NCI-H774 (cell line): ENCODE measurements at places on chromosomes 6 and 20.

DNA sequence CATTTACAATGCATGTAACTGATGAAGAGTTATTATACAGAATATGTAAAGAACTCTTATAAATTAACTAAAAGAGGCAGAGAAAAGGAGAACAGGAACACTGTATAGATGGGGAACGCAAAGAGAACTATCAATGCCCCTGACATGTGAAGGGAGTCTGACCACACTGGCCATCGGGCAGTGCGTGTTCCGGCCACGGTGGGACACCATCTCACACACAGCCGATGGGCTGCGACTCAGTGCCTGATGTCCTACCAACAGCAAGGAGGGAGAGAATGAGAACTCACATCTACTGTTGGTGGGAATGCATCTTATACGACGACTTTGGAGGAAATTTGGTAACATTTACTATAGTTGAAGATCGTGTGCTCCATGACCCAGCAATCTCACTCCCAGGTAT, 15.5 kb upstream of the RAMACL start:
- no peak for DNase-seq

- DNase-seq: no peak
Observed at GRCh38 chr6:137625808-137626207, 131.6 kb upstream of the OLIG3 start.

- no peak for DNase-seq
Observed at GRCh38 chr6:32151181-32151862, 417 bp downstream of the PRRT1 start.

GRCh38 chr6:146548898-146549374, 5.3 kb downstream of the RAB32 start:
- no peak for DNase-seq

DNA sequence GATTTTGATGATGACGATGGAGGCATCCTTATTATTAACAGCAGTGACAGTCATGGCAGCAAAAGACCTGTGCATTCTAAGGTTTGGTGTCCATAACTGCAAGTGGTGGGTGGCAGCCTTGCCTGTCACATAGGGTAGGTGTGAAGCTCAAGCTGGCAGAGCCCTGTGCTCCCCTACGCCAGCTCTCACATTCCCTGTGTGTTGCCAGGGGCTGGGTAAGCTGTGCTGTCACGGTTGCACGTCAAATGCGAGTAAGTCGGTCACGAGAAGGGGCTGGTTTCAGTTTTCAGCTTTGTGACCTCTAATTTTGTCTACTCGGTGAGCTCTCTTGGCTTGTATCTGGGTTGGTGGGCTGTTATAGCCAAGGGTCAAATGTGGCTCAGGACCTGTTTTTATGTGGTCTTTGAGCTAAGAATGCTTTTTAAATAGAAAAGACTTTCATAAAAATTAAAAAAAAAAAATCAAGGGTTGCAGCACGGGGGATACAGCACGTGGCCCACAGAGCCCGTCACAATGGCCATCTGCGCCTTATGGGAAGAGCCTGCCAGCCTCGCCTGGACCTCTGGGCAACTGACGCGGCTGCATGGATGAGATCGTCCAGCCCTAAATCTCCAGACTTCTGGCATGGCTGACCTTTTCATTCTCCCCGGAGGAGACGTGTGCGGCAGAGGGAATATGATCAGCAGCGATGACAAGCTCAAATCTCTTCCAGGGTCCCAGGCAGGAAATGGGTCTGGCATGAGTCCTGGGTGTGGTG, 148.5 kb downstream of the PHACTR3 start:
- DNase-seq: no peak

GRCh38 chr20:8244637-8245036, 112.6 kb downstream of the PLCB1 start:
- no peak for DNase-seq

DNA sequence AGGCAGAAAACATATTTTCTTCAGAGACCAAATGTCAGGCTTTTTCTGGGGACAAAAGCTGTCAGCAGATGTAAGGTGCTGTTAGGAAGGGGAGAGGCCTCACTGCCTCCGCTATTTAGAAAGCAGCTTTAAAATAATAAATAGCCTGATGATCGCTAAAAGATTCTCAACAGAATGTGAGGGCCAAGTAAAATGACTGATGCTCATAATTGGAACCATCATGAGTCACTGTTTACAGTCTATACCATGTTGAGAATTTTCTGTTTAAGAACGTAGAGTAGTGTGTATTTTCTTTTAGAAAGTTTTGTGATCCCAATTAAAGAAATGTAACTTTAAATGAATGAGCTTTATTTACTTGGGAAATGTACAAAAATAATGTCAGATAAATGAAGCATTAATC, 220.0 kb downstream of the CLIC5 start:
- DNase-seq: no peak

- no peak for DNase-seq
Observed at GRCh38 chr20:20233041-20233514, 134.8 kb upstream of the INSM1 start.

GRCh38 chr6:69284176-69284730, 512.6 kb downstream of the LMBRD1 start:
- DNase-seq: no peak

- no peak for DNase-seq
Observed at GRCh38 chr20:61964675-61965605, 100.7 kb downstream of the TAF4 start.

DNA sequence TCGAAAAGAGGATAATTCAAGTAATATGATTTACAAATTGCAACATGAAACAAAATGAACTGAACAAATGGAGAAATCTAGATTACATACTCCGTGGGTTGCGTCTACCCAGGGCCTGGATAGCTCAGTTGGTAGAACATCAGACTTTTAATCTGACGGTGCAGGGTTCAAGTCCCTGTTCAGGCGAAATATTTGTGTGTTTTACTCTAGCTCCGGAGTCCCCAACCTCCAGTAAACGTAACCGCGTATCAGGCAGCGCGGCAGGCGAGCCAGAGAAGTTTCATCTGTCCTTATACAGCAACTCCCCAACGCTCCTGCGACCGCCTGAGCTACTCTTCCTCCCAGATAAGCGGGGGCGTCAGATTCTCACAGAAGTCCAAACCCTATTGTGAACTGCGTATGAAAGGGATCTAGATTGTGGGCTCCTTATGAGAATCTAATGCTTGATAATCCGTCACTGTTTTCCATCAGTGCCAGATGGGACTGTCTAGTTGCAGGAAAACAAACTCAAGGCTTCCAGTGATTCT, 176.1 kb downstream of the TRIM27 start:
- peak; percentile 11 for DNase-seq

GRCh38 chr6:6003621-6004366, 2.9 kb downstream of the NRN1 start:
- no peak for DNase-seq

GRCh38 chr6:45576648-45577624, 199.2 kb upstream of the SUPT3H start:
- DNase-seq: no peak

DNA sequence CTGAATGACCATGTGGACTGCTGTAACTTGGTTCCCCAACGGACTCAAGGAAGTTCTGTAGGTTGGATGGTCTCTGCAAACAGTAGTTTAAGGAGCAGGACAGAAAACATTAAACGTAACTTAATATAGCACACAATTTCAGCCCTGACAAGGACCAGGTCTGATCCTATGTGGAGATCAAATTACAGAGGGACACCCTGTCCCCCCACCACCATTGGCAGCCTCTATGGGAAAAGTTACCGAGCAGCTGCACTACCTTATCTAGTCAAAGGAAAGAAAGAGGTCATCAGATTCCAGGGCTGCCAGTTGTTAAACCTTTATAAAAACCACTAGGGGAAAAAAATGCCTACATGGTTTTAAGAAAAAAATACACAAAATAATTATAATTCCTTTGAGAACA, 191.5 kb upstream of the RSPO3 start:
- DNase-seq: no peak

DNA sequence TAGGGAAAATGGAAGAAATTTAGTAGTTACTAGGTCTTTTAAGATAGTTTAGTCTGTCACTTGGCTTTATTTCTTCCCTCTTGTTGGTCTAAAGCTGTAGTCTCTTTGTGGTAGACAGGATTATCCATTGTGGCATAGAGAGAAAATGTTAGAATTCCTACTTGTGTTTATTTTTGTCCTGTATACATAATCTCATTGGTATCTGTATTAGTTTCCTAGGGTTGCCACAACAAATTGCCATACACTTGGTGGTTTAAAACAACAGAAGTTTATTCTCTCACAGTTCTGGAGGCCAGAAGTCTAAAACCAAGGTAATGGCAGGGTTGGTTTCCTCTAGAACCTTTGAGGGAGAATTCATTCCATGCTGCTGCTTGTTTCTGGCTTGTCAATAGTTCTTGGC, 119.4 kb downstream of the ZFAND3 start:
- no peak for DNase-seq

DNA sequence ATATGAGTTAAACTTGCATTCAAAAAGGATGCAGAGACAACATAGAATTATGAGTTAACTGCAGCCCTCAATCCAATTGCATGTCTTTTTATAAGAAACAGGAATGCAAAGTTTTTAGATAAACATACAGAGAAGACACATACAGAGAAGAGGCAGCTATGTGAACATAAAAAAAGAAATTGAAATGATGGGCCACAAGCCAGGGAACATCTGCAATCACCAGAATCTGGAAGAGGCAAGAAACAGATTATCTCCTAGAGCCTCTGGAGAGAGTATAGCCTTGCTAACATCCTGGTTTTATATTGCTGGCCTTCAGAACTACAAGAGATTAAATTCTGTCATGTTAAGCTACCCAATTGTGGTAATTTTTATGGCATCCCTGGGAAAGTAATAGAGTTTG, 257.2 kb upstream of the EYS start:
- DNase-seq: no peak

GRCh38 chr6:143361536-143362191, 88.8 kb downstream of the ADAT2 start:
- DNase-seq: no peak

- no peak for DNase-seq
Observed at GRCh38 chr6:12569646-12570045, 146.9 kb upstream of the PHACTR1 start.

GRCh38 chr6:29483186-29483585, 4.6 kb downstream of the MAS1L start:
- DNase-seq: no peak

- no peak for DNase-seq
Observed at GRCh38 chr6:24484657-24485323, 4.6 kb downstream of the GPLD1 start.

- no peak for DNase-seq
Observed at GRCh38 chr6:122696079-122696478, 83.4 kb upstream of the FABP7 start.
